Head of caudate nucleus (tissue), 42 donors: ENCODE measurements at places on chromosomes 4 and X.

DNA sequence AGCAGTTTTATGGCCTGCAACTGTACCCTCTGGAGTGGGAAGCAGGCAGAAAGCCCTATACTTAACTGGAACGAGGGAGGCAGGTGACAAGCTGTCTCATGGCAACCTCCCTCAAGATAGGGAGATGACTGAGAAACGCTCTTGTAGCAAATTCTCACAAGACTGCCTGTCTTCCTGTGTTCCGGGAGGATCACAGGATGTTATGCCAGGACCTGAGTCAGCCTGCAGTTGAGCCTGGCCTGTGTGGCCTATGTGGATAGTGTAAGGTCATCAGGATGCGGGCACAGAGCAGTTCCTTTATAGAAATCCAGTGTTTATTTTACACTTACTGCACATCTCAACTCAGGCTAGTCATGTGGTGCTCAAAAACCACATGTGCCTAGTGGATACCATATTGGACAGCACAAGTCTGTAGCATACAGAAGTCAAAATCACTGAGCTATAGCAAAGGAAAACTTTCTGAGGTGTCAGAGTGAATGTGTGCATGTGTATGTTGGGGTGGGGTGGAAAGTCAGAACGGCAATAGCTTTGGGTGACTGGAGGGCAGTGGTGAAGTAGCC, 25.2 kb downstream of the TAF7L start:
- peak; percentile 15 for DNase-seq

DNA sequence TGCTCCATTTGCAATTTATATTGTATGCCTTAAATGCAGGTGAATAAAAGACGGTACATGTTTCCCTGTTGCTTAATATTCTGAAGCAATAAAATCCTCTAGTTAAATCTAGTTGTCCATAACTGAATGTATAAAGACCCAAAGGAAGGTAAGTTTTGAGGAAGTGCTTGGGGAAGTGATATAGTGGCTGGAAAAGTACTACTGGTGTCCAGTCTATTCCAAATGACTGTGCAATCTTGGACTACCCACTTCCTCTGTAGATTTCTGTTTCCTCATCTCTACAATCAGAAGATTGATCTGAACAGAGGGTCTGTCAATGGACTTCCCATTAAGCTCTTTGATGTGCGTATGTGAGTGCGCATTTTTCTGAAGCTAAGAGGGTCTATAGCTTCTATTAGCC, 17.0 kb downstream of the SNCA start:
- no peak for DNase-seq

DNA sequence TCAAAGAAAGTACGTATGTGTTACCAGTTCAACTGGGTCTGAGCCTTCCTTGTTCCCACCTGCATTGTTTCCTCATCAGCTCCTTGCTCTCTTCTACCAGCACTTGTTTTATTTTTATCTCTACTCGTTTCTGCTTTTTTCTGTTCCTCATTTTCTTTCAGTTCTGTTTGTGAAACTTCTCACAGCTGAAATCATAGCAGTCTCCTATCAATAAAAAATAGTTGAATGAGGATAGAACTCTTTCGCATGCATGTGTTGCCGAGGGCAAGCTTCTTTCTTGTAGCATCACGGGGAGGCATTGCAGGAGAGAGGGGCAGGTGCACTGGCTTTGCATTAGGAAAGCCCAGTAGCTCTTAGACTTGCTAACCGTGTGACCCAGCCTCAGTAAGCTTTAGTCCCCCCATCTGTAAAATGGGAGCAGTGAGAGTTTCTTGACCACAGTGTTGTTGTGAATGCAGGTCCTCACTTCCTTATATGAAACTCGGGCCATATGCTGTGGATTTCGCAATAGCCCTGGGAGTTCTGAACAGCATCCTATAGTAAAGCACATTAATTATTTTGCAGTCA, 24.7 kb downstream of the OFD1 start:
- DNase-seq, result no peak

GRCh38 chr4:169342906-169343564, 72.3 kb upstream of the SH3RF1 start:
- DNase-seq, result no peak

GRCh38 chr4:6258741-6259140, 10.9 kb upstream of the WFS1 start:
- no peak for DNase-seq

DNA sequence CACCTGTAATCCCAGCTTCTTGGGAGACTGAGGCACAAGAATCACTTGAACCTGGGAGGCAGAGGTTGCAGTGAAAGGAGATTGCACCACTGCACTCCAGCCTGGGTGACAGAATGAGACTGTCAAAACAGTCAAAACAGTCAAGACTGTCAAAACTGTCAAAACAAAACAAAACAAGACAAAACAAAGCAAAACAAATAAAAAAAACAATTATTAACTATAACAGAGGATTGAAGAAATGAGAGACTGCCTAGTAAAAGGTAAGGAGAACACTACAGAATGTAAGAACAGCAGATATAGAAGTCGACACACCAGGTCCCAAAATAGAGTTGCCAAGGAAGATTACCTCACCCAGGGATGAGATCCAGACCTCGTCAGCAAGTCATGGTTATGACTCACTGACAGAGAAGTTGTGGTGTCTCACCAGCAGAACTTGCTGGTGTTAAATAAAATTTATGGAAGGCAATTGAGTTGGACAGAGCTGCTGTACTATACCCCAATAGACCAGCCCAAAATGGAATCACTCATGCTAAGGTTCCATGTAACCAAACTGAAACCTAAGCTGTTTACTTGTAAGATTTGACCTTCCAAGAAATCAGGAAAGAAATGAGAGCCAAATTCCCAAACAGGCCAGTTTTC, 32.1 kb upstream of the GK start:
- DNase-seq, result peak; percentile 1

DNA sequence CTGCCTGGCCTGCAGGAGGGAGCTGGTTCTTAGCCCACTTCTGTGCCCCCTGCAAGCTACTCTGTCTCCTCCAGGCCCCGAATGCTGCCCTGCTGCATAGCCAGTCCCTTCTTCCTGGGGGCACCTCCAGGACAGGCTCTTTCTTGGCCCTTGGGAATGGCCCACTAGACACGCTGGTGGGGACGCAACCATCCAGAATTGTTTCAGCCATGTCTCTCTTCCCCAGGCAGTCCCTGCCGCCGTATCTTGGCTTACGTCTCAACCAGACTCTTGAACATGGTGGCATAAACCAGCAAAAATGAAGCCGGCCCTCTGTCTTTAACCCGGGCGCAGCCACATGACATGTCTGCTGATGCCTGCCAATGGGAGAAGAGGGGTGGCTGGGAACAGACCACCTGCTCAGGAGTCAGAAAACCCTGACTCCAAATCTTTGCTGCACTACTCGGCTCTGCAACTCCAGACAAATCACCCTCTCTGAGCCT, 9.0 kb downstream of the LRPAP1 start:
- DNase-seq, result peak; percentile 39

DNA sequence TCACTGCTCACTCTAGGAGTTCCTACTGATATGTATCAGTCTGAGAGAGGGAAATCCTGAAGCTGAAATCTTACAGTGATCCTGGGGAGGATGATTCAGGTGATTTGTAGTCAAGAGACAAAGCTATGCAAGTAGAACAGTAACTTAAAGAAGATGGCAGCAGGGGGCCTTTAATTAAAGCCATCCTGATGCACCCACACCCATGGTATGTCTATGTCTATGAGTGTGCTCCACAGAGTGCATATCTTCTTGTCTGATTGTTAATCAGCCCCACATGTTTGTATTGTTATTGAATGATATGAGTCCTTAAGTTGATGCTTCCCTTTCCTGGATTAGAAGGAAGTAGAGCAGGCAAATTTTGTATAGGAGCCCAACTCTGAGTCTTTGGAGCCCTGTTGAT, 78.8 kb downstream of the NHS start:
- DNase-seq, result no peak

GRCh38 chr4:77332696-77333270, 175.8 kb downstream of the CCNG2 start:
- DNase-seq, result no peak

DNA sequence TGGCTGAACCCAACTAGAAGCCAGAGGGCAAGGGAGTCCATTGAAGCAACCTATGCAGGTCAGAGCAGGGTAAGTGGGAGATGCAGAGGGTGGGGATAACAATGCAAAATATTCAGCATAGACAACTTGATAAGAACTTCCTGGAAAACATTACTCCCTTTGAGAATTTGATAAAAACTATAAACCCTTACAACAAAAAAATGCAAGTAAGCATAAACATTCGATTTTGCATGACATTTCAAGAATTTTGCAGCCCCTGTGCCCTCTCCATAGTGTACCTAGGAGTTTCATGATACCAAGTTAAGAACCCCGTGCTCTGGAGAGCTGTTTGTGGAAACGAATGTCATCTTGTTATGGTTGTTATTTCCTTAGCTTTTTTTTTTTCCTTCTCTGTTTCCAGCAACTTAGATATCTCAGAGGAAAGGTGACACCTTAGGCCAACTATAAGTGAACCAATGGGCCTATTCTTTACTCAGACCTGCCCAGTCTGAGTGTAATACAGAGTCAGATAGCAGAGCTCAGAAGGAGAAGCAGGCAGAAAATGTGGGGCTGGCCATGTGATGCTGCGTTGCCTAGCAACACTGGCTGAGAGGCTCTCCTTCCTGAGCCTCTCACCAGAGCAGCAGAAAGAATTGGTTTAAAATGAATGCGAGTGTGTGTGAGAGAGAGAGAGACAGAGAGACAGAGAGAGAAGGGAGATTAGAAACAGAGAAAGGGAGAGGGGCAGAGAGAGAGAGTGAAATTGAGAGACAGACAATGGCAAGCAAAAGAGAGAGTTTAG, 36.7 kb upstream of the GABRQ start:
- DNase-seq, result peak; percentile 84

- DNase-seq, result no peak
These were observed 47.4 kb upstream of the HOPX start for GRCh38 chr4:56728512-56728911.

- DNase-seq, result no peak
These were observed 121.8 kb upstream of the EDA2R start for GRCh38 chrX:66760651-66761050.

- peak; percentile 33 for DNase-seq
These were observed 35.0 kb downstream of the NUDT11 start for GRCh38 chrX:51461053-51462044.

GRCh38 chr4:185580699-185581098, 45.4 kb upstream of the PDLIM3 start:
- DNase-seq, result no peak

- DNase-seq, result no peak
These were observed 11.3 kb upstream of the SLC9A7 start for GRCh38 chrX:46770000-46770816.

GRCh38 chr4:131248314-131248713, 1900.8 kb upstream of the PCDH10 start:
- DNase-seq, result no peak

DNA sequence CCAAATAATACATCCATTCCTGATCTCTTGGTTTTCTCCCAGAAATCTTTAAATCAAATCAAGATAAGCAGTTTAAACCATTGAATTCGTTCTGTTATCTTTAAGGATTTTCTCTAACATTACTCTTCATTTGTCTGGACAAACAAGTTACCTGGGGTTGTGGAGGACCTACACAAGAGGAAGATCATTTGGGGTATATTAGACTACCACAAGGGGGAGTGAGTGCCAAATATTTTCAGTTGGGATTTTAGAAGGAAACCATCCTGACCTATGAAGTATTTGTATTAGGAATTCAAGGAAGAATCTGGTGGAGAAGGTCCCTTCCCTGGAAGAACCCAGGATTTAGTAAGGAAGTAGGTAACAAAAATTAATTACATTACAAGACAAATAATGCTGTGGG, 12.0 kb upstream of the DCHS2 start:
- no peak for DNase-seq

DNA sequence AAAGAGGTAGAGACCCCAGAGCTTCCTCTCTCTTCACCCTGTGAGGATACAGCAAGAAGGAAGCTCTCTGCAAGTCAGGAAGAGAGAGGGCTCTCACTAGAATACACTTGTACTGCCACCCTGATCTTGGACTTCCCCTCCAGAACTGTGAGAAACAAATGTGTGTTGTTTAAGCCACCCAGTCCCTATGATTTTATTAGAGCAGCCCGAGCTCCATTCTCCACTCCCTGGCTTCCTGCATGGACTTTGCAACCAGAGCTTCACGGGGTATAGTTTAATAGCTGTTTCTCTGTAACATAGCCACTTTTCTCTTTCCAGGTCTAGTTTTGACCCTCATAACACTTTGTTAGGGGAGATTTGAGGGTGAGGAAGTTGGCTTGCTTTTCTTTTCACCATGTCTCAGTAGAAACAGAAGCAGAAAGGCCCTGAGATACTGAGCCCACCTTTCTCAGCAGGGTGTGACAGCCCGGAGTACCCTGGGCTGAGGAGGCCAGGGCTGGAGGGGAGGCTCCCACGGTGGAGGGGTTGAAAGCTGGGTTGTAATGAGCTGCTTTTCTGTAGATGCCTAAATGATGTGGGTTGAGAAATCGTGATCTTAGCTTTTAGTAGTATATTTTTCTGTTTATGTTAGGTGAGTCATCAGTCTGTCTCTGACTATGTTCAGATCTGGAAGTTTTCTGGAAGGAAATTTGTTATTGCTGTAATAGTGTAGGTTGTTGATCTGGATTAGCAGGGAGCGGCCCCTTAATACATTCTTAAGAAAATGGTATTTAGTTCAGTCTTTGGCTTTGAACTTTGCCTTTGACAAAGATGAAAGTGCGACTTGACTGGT, 118.6 kb downstream of the PTTG2 start:
- DNase-seq, result no peak

- no peak for DNase-seq
These were observed 550.0 kb downstream of the RAPGEF2 start for GRCh38 chr4:159652871-159653270.

DNA sequence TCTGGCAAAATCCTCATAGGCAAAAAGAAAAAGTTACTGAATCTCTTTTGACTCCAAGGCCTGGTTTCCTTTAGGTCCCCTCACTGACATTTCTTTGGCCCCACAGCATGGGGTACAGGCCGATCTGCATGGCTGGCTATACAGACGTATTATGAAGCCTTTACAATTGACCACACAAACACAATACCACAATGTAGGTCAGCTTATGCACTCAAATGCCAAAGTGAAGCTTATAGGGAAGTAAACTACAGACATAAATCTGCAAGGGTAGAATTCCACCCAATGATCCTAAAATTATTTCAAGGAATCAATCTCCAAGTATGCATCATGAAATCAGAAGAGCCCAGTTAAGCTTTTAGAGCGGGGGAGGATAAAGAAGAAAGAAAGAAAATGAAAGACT, 20.7 kb downstream of the STX18 start:
- DNase-seq, result no peak

DNA sequence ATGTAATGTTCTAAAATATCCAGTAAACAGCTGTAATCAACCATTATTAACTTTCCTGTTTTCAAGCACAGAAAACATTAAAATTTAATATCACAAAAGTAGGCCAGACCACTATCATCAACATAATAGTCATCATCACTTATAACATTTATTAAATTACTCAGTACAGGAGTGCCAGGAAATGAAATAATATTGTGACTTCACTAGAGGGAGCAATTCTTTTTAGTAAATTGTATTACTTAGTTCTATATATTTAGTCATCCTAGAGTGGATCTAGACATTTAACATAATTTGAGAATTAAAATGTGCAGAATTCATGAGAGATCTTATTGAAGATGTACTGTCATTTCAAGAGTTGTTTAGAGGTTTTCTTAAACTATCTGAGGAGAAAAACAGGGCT, 33.6 kb downstream of the PITX2 start:
- DNase-seq, result no peak

GRCh38 chr4:83819582-83819981, 283.7 kb downstream of the GPAT3 start:
- no peak for DNase-seq

- DNase-seq, result no peak
These were observed 19.1 kb downstream of the SASH3 start for GRCh38 chrX:129798888-129799287.
